Stimulated activated CD4-positive, alpha-beta T cell treated with anti-CD3 and anti-CD28 coated beads, TNF-alpha, amount 100 ng/mL, for 4 hours (primary cell): ENCODE measurements at places on chromosomes 1 and 21.

DNA sequence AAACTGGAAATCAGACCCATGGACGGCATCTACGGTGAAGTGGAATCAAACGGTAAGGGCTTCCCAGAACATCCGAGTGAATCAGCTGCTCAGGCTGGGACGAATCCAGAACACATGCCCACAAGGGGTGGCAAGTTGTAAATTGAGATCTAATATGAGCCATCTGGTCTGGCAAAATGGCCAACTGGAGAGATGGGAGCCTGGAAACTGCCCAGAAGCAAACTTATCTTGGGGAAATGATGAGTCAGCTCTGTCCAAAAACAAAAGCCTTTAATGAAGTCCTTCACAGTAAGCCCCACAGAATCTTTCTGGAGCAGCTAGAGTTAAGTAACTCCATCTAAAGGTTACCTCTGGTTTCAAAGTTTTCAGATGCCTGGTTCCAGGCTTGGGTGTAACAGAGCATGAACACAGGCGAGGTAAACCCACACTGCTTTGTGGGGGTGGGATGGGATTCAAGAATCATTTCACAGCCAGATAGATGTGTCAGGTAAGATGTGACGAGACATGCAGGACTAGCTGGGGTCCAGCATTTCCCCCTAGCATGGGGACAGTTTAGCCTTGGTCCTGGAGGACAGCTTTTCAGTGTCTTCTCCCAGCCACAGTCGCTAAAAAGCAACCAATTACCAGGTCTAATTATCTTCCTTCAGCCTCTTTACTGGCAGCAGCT, 10.5 kb upstream of the SRP9 start:
- DNase-seq, result no peak

DNA sequence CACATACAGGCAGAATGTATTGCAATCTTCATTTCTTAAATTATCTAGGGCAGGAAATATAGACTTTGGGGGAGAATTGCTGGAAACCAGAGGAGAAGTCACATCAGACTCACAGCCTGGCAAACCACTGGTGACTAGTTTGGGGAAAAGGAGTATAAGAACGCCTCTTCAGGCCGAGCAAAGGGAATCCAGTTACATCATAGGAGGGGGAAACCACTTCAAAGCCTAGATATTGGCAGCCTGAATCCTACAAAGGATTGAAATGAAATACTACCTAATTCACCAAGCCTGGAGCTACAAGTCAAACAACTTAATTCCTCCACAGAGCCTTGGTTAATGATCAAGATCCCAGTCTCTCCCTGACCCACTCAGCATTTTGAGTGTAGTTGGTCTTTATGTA, 121.7 kb downstream of the SLC30A10 start:
- DNase-seq, result no peak

- no peak for DNase-seq
Observed at GRCh38 chr21:16046656-16047330, 317.0 kb downstream of the USP25 start.

GRCh38 chr1:24586970-24587820, 31.3 kb downstream of the NCMAP start:
- peak; percentile 4 for DNase-seq

- DNase-seq, result no peak
Observed at GRCh38 chr1:117598489-117598888, 7.4 kb upstream of the TENT5C start.

GRCh38 chr1:222049176-222049575, 307.3 kb upstream of the DUSP10 start:
- no peak for DNase-seq

DNA sequence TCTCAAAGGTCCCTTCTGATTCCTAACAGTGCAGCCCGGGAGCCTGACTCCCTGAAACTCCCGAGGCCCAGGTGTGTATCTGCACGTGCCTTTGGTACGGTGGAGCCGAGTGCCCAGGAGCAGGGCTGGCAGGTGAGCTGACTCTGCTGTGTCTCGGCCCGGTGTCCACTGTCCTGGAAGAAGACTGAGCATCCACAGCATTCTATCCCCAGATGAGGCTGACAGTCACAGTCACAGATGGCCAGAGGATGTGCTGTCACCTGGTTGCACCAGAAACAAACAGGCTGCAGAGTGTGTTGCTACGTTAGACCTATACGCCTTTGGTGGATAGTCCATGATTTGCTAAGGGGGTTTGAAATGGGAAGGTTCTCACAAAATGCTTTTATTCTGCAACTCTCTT, 9.8 kb downstream of the ETV3L start:
- DNase-seq, result no peak

GRCh38 chr21:45126983-45127382, 52.6 kb downstream of the ADARB1 start:
- DNase-seq, result no peak

DNA sequence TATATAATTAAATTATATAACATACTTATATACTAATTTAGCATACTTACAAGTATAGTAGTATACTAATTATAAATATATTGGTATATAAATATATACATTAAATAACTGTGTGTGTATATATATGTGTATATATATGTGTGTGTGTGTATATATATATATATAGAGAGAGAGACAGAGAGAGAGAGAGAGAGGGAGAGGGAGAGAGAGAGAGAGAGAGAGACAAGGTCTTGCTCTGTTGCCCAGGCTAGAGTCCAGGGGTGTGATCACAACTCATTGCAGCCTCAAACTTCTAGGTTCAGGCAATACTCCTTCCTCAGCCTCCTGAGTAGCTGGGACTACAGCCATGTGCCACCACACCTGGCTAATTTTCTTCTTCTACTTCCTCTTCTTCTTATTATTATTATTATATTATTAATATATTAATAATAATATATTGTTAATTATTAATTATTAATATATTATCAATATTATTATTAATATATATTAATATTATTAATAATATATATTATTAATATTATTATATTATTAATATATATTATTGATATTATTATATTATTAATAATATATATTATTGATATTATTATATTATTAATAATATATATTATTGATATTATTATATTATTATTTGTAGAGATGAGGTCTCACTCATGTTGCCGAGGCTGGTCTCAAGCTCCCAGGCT, 185.5 kb downstream of the CRB1 start:
- DNase-seq, result no peak

DNA sequence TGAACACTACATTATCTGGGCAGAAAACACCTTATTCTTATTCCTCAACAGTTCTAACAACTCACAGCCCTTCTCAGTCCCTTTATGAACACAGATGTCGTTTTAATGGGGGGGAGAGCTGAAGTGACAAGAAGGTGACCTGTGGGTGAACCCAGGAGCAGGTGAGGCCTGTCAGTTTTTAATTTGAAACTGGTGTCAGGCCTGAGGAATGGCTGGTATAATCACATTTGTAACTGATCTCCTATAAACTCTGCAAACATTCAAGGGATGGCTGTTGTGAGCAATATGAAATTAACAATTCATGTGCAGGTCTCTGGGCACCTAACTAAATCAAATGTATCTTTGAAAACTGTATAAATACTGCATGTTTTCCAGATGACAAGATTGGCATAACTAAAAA, 362.1 kb upstream of the NR5A2 start:
- no peak for DNase-seq

DNA sequence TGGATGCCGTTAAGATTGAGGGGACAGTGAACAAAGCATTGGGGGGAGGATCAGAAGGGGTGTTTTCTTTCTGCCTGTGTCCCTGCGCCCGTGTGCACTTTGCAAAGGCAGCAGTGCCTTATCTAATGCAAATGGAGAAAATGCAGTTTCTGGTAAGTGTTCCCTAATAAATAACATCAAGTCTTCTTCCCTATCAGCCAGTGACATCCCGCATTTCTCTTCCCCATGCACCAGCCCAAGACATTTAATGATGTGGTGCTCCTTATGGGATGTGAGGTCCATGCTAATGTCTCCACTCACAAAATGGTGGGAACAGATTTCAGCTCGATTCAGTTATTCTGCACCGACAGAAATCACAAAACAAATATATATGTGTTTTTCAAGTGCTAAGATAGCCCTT, 111.8 kb downstream of the PBX1 start:
- DNase-seq, result no peak

DNA sequence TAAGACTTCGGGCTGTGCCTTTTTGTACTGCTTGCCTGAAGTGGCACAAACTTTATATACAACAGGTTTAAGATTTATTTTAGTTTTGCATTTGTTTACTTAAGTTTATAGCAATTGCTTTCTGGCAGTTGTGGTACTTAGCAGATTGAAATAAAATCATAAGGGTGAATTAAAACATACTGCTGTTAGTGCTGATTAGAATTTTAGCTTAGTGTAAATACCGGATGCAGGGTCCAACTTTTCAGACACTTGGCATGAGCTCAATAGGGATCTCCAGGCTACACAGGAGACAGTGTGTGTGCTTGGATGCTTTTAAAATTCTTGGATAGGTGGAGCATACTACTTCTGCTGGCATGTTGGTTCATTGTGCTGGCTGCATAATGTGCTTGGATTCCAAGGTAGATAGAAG, 159.6 kb downstream of the NFIA start:
- DNase-seq, result no peak

DNA sequence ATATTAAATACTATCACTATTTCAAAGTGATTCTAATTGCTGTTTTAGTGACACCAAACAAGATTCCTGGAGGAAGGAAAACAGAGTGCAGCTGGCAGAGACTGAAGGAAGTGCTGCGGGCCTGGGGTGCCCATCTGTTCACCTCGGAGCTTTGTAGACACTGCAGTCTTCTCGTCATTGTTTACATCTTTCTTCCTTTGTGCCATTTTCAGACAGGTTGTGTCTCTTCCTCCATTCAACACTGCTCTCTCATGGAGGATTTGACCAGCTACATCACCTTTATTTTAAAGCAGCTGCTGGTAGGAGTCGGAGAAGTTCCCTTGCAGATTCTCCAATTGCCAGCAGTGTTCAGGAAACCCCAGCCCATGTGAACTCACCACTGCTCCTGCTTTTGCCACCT, 37.3 kb downstream of the ABCA4 start:
- DNase-seq, result no peak

DNA sequence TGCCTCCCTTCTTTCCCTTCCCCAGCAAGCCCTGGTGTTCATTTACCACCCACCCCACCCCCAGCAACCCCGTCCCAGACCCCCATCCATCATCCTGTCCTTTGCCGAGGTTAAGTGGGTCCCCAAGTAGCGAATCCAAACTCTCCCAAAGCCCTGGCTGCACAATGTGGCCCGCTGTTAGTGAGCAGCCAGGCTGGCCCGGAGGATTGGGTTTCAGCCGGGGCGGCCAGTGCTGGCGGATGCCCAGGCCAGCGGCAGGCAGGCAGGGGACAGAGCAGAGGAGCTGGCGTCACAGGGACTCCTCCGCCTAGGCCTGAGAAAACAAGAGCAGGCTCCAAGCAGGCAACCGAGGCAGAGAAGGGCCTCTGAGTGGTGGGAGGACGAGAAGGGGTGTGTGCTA, 61.4 kb downstream of the EPHB2 start:
- no peak for DNase-seq

- DNase-seq, result no peak
Observed at GRCh38 chr1:234881893-234882771, 246.5 kb downstream of the TOMM20 start.

- no peak for DNase-seq
Observed at GRCh38 chr21:40531431-40532110, 315.4 kb downstream of the DSCAM start.

DNA sequence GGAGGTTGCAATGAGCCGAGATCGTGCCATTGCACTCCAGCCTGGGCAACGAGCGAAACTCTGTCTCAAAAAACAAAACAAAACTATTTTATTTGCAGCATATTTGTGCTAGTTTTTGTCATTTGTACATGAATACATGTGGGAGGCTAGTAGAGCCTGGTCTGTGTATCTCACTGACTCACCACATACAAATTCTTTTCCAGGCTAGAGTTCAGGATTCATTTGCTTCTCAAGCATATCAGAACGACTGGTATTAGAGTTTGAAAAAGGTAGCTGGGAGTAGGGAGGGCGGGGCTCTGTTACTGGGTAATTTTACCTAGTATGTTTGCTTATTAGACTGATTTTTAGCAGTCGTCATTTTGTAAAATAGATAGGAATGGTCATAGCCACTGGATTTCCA, 4.5 kb upstream of the TOR3A start:
- no peak for DNase-seq

- DNase-seq, result no peak
Observed at GRCh38 chr1:103190766-103191165, 82.4 kb upstream of the COL11A1 start.

GRCh38 chr1:29416267-29417146, 180.2 kb downstream of the PTPRU start:
- DNase-seq, result no peak

DNA sequence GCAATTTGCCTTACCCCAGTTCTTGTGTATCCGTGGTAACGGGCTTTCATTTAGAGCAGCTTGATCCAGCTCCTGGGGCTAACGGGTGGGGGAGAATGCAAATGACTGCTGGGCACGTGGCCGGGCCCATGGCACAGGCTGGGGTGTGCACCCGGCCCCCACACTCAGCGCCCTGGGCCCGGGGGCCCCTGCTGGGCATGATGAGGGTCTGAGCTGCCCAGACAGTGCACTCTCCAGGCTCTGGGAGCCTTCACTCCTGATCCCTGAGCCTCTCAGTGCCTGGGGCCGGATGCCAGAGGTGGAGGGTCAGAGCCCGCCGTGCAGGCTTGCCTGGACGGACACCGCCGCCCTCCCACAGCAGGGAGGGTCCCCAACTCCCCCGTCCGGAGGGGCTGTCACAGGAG, 20.1 kb upstream of the PEX10 start:
- DNase-seq, result no peak

- DNase-seq, result no peak
Observed at GRCh38 chr1:82819234-82819633, 1018.5 kb downstream of the ADGRL2 start.

DNA sequence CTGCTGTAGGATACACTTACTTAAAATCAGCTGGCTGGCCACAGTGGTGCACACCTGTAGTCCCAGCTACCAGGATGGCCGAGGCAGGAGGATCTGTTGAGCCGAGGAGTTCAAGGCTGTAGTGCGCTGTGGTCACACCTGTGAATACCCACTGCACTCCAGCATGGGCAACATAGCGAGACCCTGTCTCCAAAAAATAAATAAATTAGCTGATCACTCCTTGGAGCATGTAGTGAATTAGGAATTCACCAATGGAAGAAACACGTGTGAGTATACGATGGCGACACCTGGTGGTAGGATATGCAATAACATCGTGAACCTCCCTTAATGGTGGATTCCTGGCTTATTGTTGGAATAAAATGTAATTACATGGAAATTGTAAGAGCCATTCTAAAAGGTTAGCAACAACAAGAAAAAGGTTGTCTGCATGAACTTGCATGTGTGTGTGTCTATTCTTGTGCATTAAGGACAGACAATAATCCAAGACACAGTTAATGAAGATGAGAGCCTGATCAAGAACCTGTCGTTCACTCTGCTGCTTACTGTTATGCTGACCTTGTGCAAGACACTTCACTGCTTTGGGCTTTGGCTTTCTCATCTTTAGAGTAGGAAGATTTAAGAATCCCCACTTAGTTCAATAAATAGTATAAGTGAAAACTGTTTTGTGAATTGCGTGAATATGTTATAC, 38.6 kb upstream of the COX20 start:
- DNase-seq, result peak; percentile 13

GRCh38 chr1:16174261-16174868, 18.5 kb upstream of the EPHA2 start:
- DNase-seq, result no peak

DNA sequence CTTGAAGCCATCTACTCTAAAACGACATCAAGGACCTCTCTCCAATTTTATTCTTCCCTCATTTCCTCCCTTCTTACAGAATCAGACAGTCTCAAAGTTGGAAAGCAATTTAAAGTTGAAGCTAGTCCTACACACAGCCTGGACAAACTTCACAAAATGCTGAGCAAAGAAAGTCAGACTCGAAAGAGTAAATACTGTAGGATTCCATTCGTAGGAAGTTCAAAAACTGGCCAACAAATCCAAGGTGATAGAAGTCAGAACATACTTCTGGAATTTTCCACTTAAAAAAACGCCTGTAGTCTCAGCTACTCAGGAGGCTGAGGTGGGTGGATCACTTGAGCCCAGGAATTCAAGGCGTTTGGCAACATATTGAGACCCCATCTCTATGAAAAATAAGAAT, 19.6 kb downstream of the SYF2 start:
- DNase-seq, result no peak
